ENCODE measurements at places on chromosomes 4 and X. TPM values are rescaled to one million over a fixed set of nuclear protein-coding genes. Genes with fewer than 3 reads are reported as not detected.

The ODAM gene
- not detected for total RNA-seq

The ERCC6L gene
- 2.7 TPM for total RNA-seq

The ANK2 gene
- 342 TPM for total RNA-seq

The SLIT2 gene
- total RNA-seq: 46.3 TPM

The WNK3 gene
- 22.2 TPM for total RNA-seq

The TMEM192 gene
- 20.9 TPM for total RNA-seq

The GPR173 gene
- total RNA-seq: 26.3 TPM

The DCAF8L2 gene
- total RNA-seq: not detected

The DGAT2L6 gene
- not detected for total RNA-seq

The BEND2 gene
- total RNA-seq: 0.27 TPM

The FATE1 gene
- total RNA-seq: not detected

The OCIAD2 gene
- 16.4 TPM for total RNA-seq

The MAP7D2 gene
- 3.0 TPM for total RNA-seq

The SSX7 gene
- not detected for total RNA-seq

The UGT2B17 gene
- total RNA-seq: not detected

The PABPC1L2A gene
- not detected for total RNA-seq

The SORCS2 gene
- 59.2 TPM for total RNA-seq

The ITIH6 gene
- total RNA-seq: 0.11 TPM

The UBA6 gene
- total RNA-seq: 211 TPM

The NAT8L gene
- total RNA-seq: 3.5 TPM

The KCND1 gene
- total RNA-seq: 3.6 TPM

The DMRTC1 gene
- 1.2 TPM for total RNA-seq

The INTU gene
- total RNA-seq: 48.4 TPM

The NLGN3 gene
- 20.5 TPM for total RNA-seq

All from camera-type eye (tissue), 1 donor.